ENCODE measurements at places on chromosomes 1 and 21. TPM values are rescaled to one million over a fixed set of nuclear protein-coding genes. Genes with fewer than 3 reads are reported as not detected.

Gene DNM3
- 210 TPM for polyA plus RNA-seq

Gene DISP3
- polyA plus RNA-seq, result not detected

Gene SIK1
- polyA plus RNA-seq, result 0.32 TPM

Gene CFHR1
- polyA plus RNA-seq, result not detected

Gene NR5A2
- 0.39 TPM for polyA plus RNA-seq

Gene OR2L13
- polyA plus RNA-seq, result 3.1 TPM

Gene KLHL21
- 2.7 TPM for polyA plus RNA-seq

Data from Purkinje cell (primary cell).